ENCODE measurements at places on chromosomes 12 and 14.
A peak's percentile ranks its signal among the peaks of the same experiment; 100 is the strongest.

GRCh38 chr12:106342397-106343213 is 14.9 kb upstream of the POLR3B start:
- no peak for DNase-seq

GRCh38 chr12:30010071-30011052 is 226.6 kb upstream of the TMTC1 start:
- no peak for DNase-seq

DNA sequence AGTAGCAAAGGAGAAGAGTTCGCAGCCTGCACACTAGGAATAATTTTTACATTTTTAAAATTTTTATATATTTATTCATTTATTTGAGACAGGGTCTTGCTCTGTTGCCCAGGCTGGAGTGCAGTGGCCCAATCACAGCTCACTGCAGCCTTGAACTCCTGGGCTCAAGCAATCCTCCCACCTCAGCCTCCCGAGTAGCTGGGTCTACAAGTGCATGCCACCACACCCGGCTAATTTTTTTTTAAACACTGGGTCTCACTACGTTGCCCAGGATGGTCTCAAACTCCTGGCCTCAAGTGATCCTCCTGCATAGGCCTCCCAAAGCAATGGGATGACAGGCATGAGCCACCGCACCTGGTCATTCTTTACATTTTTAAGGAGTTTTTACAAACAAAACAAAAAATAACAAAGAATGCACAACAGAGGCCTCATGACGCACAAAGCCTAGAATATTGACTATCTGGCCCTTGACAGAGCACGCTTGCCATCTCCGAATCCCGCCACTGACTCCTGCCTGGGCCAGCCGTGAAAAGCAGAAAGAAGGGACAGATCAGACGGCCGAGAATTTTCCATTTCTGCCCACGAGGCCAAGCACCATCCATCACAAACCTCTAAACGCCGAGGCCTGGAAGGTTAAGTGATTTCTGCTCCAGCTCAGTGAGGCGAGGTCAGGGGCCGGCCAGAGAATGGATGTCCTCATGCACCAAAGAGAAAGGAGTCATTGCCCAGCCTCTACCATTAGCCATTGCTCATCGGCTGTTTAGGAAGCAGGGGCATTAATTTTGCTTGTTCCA is 120.0 kb downstream of the SCARB1 start:
- no peak for DNase-seq

DNA sequence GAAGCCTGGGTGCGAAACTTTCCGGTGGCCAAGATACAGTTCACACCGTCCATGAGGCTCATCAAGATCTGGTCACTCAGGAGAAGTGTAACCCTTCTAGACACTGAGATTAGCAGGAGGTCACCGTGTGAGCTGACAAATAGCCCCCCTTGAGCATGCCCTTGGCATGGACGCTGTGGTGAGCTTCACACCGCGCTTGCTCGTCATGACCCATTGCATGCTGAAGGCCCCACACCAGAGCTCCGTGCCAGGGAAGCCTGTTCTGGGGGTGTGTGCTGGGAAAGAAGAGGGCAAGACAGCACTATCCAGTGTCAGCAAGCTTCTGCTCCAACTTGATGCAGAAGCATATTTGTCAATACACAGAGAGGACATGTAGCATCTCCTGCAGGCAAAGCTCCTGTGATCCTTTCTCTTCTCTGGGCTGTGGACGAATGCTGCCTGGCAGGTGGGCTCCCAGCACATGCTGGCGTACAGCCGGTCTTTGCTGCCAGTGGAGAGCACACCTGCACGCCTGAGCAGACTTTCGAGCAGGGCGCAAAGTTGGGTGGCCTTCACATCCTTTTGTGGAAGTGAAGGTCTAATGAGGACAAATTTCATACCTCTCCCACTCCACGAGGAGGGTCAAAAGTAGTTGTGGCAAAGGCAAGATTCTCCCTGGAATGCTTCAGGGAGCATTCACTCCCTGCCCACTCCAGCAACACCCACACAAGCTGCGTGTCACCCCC is 126.9 kb upstream of the FKBP4 start:
- no peak for DNase-seq

DNA sequence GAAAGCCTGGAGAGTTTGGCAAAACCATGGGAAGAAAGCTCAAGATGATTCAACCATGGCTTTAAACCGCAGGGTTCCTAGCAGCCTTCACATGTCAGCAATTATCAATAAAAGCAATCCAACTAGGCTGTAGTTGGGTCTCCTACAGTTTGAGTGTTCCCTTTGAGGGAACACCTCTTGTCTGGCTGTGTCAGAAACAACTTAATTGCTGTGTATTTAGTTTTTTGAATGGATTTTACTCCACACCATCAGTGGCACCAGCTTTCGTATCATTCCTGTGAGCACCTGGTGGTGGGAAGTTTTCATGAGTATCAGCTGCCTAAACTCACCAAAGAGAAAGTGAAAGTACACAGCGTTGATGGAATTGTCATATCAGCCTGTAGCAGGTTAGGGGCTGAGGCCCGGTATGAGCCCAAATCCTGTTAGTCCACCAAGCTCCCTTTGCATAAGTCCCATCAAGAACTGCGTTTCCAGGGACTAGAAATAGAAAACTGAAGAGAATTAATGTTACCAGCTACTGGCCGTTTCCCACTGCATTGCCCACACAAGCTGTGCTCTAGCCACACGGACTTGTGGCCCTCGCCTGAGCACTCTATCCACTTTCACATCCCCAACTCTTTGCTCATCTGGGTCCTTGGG is 10.9 kb upstream of the IL26 start:
- peak; percentile 18 for DNase-seq

All from HTR-8/SVneo (cell line).